ENCODE measurements at places on chromosomes 6 and 20.
A peak's percentile ranks its signal among the peaks of the same experiment; 100 is the strongest.

DNA sequence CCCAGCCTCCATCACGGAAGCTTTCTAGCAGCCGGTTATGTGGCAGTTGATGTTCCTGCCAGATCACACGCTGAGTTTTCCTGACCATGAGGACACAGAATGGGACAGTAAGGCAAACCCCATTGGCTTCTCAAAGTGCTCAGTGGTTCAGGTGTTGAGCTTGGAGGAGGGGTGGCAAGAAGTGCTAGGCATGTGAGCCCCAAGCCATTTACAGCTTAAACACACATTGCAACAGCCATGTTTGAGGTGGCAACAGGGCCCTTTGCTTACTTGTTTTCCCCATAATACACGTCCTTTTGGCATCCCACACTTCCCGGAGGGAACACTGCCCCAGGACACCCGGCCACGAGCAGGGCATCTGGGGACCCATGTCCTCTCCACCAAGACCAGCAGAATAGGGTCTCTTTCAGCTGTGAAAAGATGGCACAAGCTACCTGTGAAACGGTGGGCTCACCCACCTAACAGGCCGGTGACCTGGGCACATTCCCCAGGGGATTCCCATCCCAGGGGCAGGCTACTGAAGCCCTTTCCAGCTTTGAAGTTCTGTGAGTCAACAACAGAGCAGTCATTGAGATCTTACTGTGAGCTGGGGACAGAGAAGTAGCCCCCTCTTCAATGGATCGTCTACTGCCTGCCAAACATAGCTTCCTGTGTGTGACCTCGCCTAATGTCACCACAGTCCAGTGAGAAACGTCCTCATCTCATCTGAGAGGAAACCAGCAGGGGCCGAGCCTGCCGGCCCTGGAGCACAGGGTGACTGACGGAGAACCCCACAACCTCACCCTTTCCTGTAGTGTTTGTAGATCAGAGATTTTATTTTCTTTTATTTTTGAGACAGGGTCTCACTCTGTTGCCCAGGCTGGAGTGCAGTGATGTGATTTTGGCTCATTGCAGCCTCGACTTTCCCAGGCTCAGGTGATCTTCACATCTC, 4.0 kb upstream of the TLDC2 start:
- no peak for DNase-seq

DNA sequence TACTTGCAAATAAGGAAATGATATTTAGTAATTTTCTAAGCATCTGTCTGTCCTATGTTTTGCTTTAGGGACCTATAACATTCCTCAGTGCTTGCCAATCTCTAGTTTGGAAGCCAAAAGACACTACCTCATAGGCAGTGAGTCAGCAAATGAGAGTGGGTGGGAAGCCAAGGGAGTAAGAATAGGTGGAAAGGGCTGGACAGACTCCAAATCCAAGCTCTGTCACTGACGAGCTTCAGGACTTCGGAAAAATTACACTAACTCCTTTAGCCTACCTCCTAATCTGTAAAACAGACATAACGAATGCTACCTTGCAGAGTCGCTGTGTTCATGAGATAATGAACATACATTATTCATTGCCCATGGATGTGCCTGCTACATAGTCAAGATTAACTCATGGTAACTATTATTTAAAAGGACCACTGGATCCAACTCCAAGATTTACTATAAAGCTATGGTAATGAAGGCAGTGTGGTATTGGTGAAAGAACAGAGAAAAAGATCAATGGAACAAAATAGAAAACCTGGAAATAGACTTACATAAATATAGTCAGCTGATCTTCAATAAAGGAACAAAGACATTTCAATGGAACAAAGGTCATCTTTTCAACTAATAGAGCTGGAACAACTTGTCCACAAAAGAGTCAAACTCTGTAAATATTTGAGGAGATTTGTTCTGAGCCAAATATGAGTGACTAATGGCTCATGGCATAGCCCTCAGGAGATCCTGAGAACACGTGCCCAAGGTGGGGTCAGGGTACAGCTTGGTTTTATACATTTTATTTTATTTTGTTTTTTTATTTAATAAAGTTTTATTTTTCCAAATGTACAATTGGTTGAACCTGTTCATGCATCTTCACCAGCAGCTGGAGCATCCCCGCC, 64.1 kb downstream of the FAM50B start:
- DNase-seq = peak; percentile 98

DNA sequence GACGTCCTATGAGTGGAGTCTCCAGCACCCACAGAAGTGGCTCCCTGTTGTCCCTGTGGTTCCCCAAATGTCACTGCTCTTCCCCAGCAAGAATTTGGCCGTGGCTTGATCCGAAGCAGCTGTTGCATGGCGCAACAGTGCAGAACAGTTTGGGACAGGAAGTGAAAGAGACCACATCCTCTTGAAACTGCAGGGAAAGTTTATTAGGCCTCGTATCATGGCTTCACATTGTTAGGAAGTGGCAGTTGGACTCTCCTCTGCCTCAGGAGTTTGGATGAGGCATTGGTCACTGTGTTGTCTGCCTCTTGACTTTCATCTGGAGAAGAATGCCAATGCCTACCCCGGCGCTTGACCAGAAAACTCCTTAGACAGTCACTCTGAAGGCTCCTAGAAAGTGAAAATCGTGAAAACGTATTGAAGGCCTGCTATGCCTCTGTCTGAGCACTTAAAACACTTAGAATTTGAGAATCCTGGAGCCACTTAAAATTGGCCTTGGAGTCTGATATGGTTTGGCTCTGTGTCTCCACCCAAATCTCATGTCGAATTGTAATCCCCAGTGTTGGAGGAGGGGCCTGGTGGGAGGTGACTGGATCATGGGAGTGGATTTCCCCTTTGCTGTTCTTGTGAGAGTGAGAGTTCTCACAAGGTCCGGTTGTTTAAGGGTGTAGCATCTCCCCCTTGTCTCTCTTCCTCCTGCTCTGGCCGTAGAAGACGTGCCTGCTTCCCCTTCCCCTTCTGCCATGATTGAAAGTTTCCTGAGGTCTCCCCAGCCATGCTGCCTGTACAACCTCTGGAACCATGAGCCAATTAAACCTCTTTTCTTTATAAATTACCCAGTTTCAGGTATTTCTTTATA, 334.9 kb upstream of the JARID2 start:
- no peak for DNase-seq

DNA sequence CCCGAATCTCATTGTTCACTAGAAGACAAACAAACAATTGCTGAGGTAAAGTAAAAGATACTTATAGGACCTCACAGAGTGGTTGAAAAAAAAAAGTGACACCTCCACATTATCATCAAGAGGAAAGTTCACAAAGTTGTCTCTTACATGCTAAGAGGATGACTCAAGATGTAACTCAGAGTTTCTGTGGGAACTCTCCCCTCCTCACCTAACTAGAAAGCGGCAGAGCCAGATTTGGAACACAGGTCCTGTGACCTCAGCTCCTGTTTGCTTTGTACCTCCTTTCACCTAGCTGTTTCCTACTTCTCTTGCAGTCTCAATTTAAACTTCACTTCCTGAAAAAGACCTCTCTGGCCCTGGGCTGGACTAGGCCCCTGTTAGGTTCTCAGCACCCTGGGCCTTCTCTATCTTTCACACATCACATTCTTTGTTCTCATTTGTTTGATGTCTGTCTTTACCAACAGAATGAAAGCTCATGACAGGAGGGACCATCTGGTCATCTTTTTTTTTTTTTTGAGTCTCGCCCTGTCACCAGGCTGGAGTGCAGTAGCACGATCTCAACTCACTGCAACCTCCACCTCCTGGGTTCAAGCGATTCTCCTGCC, 60.8 kb downstream of the CD24 start:
- no peak for DNase-seq

DNA sequence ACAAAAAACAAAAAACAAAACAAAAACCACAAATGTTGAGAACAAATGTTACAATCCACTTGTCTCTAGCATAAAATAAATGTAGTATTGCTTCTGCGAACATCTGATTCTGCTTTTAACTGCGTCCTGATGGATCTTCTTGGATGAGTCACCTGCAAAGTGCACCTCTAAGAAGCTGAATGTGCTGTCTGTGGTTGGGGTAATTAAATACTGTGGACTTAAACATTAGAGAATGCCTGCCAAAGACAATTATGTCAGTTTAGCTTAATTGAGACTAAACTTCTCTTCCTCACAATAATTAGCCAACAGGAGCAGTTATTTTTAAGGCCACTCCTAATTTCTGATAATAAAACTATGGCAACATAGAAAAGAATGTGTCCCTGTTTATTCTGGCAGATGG, 253.4 kb downstream of the PHACTR1 start:
- no peak for DNase-seq

GRCh38 chr20:6562111-6562510, 205.4 kb upstream of the BMP2 start:
- DNase-seq = peak; percentile 62

DNA sequence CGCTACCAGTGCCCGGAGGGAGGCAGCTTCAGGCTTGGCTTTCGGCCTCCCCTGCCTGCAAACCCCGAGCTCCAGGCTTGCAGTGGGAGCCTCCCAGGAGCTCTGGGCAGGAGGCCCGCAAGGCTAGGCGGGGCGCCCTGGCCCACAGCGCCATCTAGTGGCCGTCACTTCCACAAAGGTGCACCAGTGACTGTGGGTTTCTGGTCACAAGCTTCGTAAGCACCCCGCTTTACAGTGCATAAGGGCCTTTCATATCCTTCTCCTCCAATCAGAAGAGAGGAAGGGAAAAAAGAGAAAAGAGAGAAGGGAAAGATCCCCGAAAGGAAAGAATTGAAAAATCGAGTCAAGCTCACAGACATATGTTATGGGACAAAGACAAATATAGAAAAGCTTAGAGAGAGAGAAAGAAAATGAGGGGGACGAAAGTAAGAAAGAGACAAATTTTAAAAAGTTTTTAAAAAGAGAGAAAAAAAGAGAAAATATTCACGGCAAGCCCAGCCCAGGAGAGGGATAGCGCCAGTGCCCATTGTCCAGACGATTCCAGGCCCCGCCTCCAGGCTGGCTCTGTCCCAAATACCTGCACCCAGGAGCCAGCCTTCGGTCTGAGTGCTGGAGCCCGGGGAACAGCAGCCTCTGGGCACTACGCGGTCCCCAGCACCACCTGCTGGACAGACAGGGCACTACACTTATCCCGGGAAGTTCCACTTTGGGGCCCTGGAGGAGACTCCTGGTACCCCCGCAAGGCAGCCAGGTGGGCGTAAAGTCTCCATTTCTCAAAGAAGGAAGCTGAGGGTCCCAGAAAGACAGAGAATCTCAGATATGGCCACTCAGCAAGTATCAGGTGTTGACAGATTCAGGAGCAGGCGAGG, 207.1 kb downstream of the PREX1 start:
- DNase-seq = peak; percentile 82

DNA sequence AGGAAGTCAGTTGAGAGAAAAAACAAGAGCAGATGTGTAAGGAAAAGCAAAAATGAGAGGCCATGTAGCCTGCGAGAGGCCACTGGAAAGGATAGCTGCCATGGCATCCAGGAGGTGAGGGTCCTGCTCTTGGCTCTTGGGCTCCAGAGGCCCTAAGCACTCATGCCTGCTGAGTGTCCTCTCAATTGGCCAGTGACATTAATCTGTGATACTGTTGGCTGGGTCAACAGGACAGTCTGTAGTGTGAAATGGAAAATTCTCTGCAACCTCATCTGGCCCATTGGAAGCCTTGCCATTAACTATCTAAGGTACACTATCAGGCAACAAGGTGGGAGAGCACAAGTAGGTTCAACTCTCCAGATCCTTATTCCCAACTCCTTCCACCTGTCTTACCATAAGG, 180.9 kb downstream of the LY86 start:
- no peak for DNase-seq

- DNase-seq = no peak
Observed at GRCh38 chr20:61833807-61834610, 231.7 kb downstream of the TAF4 start.

- DNase-seq = no peak
Observed at GRCh38 chr6:3214898-3215297, 12.6 kb downstream of the TUBB2B start.

- no peak for DNase-seq
Observed at GRCh38 chr6:162387718-162388382, 339.7 kb downstream of the PRKN start.

GRCh38 chr20:10249048-10249770, 30.6 kb downstream of the SNAP25 start:
- no peak for DNase-seq

- peak; percentile 77 for DNase-seq
Observed at GRCh38 chr6:160088069-160088783, 33.4 kb upstream of the SLC22A1 start.
